ENCODE measurements at places on chromosomes 16 and 17.

DNA sequence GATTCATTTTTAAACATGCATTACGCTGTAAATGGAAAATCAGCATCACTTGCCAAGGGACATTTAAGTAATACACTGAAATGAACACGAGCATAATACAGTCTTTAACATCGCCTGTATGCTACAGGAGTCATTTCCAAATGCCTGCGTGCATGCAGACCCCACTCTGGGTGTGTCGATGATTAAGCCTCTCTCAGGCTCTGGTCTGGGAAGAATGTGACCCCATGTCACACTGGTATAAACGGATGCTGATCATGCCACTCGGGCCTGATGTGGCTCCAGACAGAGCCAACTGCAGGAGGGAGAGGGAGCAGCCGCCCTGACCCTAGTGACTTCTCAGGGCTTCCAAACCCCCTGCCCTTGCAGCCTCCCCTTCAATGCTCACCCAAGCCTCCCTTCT is 10.8 kb downstream of the EMP2 start:
- DNase-seq = no peak

DNA sequence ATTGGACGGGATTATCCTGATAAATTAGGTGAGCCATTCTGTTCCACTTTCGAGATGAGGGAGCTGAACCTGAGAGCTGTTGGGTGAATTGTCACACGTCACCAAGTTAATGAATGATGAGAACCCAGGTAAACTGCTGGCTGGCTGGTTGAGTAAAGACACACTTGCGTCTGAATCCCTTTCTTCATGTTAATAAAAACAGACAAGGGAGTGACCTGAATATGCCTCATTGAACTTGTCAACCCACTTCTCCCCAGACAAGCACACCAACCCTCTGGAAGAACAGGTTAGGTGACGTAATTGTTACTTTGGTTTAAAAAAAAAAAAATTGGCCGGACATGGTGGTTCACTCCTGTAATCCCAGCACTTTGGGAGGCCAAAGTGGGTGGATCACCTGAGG is 400.9 kb upstream of the CDH5 start:
- DNase-seq = no peak

- no peak for DNase-seq
Measured at GRCh38 chr16:23506606-23506994, 3.7 kb downstream of the GGA2 start.

DNA sequence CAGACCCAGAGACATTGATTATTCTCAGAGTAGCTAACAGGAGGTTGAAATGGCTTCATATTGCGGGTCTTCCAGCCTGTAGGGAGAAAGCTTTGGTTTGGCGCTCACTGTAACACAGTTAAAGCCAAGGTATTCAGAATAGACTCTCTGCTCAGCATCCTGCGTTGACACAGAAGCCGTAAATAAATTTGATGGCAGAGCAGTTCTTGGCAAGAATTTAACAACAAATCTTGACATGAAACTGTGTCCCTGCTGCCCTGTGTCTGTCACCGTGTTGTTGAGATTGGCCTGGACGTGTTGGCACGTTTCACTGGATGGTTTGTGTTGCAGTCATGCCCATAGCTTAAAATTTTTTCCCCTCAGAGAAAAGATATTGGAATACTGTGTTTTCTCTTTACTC is 359.6 kb downstream of the SNX29 start:
- DNase-seq = no peak

DNA sequence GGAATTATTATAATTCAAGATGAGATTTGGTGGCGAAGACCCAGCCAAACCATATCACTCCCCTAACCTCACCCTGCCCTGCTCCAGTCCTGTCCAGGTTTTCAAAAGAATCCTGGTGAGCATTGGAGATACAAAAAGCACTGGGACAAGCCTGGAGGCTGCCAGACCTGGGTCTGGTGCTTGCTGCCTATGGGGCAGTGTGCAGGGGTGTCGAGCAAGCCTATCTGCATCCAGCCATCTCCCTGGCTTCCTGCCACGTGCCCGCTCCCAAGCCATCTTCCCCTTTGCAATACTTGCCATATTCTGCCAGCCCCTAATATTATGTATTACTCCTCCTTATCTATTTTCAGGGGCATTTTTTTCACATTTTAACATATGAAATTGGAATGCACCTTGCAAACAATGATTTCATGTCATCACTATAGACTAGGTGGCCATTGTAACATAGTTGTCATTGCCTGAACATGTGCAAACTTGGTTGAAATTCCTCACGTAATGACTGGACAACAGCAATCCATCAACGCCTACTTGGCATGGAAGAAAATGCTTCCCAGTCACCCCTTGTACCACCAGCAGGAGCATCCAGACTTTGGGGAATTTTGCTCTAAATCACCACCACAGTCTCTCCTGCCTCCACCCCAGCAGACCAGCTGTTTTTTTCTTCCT is 8.1 kb upstream of the KDM8 start:
- no peak for DNase-seq

GRCh38 chr17:78563189-78564145 is 13.7 kb downstream of the DNAH17 start:
- DNase-seq = no peak

GRCh38 chr17:68457539-68458259 is 403 bp upstream of the WIPI1 start:
- DNase-seq = peak; percentile 60

GRCh38 chr16:85015481-85016187 is 4.3 kb upstream of the ZDHHC7 start:
- DNase-seq = no peak

DNA sequence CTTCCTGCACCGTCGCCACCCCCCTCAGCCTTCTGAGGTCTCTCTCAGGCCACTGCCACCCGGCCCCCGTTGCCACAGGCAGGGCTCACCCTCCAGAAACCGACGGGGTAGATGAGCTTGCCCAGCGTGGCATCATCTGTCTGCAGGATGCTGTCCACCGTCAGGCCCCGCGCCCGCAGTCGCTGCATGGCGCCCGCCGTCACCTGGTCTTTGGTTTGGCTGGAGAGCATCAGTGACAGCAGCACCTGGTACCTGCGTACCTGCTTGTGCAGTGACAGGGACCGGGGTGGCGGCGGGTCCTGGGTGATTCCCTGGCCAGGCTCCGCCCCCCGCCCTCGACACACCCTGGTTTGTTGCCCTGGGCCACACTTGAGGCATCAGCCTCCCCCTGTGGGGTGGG is 3.1 kb downstream of the NTHL1 start:
- no peak for DNase-seq

GRCh38 chr17:64063766-64064224 is 43.4 kb upstream of the ICAM2 start:
- peak; percentile 51 for DNase-seq

DNA sequence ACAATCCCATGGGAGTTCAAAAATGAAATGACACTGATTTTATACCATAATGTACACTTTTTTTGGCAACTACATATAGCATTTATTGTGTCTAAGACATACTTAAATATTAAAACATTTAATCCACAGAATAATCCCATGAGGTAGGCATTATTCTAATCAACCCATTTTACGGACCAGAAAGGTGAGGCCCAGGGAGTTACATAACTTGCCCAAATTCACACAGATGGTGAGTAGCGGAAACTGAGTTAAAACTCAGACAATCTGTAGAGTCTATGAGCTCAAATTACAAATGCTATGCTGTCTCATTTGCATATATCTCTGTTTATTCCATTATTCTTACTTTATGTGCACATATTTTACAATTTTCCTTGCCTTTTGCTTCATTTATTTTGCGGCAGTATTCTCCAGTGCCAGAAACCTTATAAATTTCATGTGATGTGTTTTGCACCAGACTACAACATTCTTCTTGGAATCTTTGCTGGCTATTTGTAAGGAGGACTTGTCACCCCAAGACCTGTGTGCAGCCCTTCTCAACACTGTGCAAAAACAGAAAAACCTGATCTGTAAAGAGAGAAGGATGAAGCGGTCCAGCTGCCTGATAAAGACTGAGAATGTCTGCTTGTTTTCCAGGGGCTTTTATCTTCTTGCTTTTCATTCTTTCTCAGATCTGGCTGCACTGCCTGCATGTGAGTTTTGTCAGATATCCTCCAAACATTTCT is 2.3 kb upstream of the ABCA9 start:
- no peak for DNase-seq

DNA sequence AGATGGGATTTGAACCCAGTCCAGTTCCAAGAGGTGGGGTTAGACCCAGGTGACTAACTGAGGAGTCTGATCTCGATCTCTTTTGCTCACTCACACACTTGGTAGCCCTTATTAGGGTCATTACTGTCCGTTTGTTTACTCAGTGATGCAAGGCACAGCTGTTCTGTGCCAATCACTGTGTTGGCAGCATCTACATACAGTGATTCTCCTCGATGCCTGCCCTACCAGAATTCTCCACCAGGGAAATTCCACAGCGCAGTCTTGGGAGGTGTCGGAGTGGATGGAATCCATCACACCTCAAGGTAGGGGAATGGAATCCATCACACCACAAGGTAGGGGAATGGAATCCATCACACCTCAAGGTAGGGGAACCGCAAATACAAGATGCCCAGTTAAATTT is 279.6 kb downstream of the MAF start:
- DNase-seq = no peak

- DNase-seq = no peak
Measured at GRCh38 chr17:8946476-8946875, 19.0 kb downstream of the PIK3R5 start.

DNA sequence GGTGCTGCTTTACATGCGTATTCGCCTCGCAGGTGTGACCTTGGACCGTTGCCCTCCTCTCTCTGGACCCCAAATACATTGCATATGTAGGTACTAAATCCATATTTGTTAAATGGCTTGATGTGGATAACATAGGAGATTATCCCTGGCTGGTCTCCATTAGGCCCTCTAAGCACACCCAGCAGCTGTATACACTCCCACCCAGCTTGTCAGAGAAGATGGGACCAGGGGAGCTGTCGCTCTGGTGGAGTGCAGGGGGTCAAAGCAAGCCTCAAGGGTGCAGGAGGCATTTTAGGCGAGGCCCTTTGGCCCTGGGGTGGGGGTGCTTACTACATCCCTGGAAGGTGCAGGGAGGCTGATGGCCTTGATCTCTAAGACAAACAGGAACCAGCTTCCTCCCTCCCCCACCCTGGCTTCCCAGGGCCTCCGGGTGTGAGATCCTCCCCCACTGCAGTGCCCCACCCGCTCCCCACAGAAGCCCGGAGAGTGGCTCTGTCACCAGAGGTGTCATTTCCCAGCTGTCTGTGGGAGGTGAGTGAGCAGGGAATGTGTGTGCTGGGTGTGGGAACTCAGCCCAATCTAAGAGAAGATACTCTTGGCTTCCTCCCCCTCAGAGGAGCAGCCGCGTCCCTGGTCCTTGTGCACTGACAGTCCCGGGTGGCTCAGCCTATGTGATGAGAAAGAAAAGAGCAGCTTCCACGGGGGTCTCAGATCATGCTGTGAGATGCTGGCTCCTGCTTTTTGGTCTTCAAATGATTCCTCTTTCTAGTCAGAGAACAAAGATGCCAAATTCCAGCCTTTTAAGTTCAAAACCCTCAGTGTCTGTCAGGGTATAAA is 1.4 kb upstream of the VAMP2 start:
- no peak for DNase-seq

DNA sequence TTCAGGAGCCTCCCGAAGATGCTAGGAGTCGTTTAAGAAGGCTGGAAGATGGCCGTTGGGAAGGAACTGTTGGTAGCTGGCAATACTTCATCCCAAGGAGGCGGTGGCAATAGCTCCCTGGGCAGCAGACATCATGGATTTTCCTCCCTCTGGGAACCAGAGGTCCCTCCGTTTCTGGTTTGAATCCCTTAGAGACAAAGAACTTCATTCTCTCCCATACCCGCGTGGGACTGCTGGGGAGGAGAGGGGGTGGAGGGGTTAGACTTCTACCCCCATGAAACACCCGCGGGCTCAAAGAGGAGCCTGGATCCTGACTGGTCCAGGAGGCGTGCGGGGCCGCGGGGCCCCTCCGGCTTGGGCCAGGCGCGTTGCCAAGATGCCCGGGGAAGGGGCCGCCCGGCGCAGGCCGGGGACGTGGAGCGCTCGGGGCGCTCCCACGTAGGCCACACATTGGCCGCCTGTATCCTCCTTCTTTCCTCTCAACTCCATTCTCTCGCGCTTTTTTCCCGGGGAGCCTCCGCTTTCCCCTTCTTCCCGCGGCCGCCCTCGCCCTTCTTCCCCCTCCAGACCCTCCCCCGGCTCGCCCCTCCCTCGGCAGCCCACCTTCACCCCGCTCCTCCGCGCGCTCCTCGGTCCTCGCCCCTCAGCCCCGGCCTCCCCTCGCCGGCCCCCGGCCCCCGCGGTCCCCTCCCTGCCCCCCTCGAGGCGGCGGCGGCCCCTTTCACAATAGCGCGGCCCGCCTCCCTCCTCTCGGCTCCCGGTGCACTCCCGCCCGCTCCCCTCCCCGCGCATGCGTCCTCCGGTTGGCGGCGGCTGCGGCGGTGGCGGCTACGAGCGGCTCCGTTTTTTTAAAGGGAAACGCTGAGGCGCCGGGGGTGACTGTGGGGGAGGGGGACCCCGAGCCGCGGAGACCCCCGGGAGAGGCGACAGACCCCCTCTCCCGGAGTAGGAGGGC is at the start of gene MSL1:
Gene MSL1, plus strand, starts transcription at position 791 of the 955 bp plus-strand sequence. CDS start 642 bp downstream, outside the sequence.
- peak; percentile 70 for DNase-seq

- no peak for DNase-seq
Measured at GRCh38 chr17:78305801-78306200, 54.1 kb downstream of the SOCS3 start.

DNA sequence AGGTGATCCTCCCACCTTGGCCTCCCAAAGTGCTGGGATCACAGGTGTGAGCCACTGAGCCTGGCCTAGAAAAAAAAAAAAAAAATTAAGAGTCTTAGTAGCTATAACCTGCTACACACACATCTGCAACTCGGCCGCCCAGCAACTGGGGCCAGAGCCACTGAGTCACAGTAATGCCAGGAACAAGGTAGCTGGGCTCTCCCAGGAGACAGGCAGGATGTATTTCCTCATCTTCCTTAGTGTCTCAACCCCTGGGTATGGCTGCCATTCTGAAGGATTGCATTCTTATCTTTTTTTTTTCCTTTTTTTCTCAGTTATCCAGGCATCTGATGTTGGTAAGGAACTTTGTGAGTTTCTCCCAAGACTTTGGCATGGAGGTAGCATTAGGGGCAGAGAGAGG is 7.1 kb upstream of the PSMD3 start:
- DNase-seq = no peak

DNA sequence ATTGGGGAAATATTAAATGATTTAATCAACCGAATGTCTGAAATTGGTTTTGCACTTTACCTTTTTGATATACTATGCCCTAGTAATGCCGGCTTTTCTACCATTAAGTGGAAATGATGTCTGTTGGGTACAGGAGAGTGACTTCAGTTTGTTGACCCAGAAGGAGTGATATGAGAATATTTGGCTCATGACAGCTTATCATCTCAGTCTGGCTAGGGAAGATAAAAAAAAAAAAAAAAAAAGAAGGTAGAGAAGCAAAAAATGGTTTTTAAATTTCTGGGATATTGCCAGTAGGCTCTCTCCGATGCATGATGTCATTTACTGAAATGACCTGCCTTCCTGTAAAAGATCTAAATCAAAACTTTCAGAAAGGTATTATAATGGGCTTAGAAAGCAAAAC is 69.0 kb downstream of the CNTNAP4 start:
- no peak for DNase-seq

Data from 8988T (cell line).